Metanephros (tissue), 2 donors: ENCODE measurements at places on chromosomes 5 and 9. TPM values are rescaled to one million over a fixed set of nuclear protein-coding genes. Genes with fewer than 3 reads are reported as not detected.

The PROB1 gene
- 11.2 TPM for total RNA-seq

The FOXD4L3 gene
- not detected for total RNA-seq

The ISL1 gene
- total RNA-seq = not detected

The NIPAL4 gene
- 0.47 TPM for total RNA-seq

The EGFL7 gene
- 131 TPM for total RNA-seq
